Progenitor cell of endocrine pancreas (in vitro differentiated cells): ENCODE measurements at places on chromosomes 7 and 10.

GRCh38 chr10:94402843-94403379 is 570 bp downstream of the TBC1D12 start:
- peak; percentile 43 for DNase-seq

- DNase-seq, result no peak
Measured at GRCh38 chr10:109019001-109019424, 904.3 kb downstream of the XPNPEP1 start.

GRCh38 chr10:27446091-27446918 is 57.8 kb upstream of the RAB18 start:
- no peak for DNase-seq

DNA sequence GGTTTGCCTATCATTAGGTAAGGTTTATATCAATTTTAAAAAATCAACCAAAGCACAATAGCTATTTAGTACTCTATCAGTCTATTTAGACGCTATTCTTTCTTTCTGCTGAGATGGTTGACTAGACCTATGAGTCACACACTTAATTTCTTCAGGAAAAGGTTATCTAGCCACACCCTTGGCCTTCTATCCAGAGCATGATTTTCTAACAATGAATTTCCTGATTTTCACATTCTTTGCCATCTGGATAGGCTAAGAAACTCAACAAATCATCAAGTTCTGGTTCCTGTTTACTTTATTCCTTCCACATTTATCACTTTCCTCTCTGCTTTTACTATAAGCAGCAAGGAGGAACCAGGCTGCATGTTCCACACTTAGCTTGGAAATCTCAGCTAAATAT is 8.1 kb downstream of the PRPS1L1 start:
- no peak for DNase-seq

- no peak for DNase-seq
Measured at GRCh38 chr7:99791021-99791420, 7.0 kb upstream of the CYP3A4 start.

GRCh38 chr10:128367807-128368206 is 241.6 kb upstream of the MKI67 start:
- DNase-seq, result no peak

DNA sequence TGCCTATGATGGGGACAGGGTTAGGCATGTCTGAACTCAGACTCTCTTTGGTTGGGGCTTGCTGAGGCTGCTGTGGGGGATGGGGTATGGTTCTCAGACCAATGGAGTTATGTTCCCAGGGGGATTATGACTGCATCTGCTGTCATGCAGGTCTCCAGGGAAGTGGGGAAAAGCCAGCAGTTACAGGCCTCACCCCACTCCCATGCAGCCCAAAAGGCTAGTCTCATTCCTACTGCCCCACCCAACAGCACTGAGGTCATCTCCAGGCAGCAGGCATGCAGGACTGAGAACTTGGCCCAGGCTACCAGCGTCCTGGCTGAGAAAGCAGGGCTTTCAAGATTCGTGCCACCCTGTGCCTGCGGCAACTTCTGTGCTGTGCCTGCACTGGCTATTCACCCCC is 373.3 kb downstream of the HTR7 start:
- DNase-seq, result no peak

DNA sequence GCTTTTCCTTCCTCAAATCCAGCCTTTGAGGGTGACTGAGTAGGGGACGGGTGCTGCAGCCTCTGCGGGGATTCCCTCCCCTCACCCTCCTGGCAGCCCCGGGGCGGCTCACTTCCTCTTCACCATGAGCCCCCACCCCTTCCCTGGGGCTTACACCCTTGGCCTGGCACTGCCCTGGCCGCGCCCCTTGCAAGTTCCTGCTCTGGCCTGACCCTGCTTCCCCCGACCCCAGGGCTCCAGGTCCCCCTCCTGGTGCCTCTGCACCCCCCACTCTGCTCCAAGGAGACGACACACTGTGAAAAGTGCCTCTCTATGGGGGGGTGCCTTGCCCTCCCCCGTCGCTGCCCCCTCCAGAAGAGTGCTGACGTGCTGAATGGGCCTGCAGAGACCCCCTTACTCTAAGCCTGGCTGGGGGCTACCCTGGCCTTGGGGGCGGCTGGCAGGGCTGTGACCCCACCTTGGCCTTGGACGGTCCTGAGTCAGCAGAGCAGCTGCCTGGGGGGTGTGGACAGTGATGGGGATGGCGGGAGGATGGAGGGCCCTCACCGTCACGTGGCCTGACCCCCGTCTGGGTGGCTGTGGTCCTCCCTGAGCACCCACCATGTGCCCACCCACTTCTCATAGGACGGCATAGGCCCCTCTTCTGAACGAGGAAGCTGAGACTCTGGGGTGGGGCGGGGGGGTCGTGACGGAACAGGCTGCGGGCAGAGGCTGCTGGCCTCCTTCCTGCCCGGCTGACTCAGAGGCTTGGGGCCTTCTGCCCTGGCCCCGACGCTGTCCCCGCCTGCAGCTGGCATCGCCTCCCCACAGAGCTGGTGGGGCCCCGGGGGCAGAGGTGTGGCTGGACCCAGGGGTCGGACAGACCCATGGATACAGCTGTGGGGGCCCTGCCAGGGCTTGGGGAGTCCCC is 9.8 kb downstream of the LFNG start:
- no peak for DNase-seq

- DNase-seq, result no peak
Measured at GRCh38 chr10:70410608-70411007, 6.7 kb downstream of the EIF4EBP2 start.

DNA sequence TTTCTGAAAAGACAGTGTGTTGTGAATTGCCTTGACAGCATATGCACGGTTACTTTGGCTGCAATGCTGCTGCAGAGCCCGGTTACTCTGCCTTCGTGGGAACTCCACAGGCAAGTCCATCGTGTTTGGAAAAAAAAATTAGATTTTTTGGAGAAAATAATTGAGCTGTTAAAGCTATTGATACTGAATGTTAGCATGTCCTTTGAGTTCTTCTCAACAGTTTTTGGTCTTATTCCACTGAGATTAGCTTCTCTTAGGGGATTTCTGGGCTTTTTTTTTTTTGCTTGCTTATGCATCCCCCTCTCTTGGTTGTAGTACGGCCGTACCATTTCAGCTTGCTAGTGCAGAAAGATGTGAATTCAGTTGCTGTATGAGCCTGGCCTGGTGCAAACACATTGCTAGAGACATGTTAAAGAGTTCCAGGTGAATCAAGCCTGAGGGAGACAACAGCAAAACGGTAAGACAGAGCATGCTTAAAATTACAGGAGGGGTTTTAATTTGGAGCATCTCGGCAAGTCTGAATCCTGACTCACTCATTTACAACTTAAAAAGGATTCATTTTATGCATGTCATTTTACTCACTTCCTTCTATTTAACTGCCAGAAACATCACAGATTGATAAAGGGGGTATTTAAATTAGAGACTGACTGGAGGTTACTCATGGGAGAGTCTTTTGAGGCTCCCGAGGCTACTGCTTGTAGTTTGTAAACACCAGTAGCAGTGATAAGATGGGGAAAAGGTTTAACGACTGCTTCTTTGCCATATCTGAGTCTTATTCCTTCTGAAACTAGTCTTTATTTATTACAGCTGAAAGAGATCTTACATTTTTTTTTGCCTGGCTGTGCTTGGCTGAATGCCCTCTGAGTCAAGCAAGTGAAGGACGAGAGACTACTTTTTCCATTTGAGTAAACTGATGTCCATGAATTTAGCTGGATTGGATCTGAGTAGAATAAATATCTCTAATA is 113.7 kb downstream of the CDK14 start:
- DNase-seq, result no peak

- DNase-seq, result no peak
Measured at GRCh38 chr10:102814453-102814871, 22.8 kb downstream of the CYP17A1 start.

DNA sequence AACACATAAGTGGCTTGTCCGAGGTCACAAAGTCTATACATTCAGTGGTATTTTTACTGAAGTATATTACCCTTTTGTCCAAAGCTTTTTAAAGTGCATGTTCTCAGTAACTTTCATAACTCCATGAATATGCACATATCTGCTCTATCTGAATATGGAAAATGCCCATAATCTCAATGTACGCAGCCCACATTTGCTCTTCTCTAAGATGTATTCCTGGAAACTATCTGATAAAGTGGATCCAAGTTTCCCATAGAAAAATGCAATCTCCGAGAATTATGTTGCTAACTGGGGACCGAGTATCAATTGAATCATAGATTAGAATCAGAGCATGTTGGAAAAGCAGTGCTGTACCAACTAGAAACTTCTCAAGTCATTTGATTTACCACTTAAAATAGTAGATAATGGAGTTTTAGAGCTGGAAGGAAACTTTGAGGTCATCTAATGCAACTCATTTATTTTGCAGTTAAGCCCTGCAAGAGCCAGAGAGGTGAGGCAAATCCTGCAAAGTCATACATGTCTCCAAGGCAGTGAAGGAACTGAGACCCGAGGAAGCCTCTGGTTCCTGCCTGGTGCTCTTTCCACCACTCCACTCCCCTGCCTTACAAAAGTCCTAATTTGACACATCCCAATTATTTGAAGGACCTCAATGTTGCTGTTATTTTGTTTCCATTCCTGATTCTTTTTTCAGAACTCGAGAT is 69.4 kb downstream of the CYCS start:
- no peak for DNase-seq

GRCh38 chr10:97923057-97923456 is 73.4 kb downstream of the GOLGA7B start:
- DNase-seq, result no peak

DNA sequence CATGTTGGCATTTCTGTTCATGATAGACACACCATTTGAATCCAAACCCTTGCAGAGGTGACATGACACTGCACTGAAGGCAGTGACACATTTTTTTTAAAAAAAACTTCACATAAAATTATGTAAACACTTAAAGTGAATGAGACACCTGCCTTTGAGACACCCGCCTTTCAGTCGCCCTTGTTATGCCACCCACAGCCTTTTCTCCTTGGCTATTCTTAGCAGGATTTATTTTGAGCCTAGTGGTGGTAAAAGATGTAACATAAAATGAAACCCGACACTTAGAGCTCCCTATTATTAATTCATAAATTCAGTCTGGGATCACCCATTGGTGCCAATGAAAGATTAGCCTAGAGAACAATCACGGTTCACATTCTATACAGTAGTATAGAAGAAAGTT is 161.3 kb downstream of the DYNC1I1 start:
- DNase-seq, result no peak

DNA sequence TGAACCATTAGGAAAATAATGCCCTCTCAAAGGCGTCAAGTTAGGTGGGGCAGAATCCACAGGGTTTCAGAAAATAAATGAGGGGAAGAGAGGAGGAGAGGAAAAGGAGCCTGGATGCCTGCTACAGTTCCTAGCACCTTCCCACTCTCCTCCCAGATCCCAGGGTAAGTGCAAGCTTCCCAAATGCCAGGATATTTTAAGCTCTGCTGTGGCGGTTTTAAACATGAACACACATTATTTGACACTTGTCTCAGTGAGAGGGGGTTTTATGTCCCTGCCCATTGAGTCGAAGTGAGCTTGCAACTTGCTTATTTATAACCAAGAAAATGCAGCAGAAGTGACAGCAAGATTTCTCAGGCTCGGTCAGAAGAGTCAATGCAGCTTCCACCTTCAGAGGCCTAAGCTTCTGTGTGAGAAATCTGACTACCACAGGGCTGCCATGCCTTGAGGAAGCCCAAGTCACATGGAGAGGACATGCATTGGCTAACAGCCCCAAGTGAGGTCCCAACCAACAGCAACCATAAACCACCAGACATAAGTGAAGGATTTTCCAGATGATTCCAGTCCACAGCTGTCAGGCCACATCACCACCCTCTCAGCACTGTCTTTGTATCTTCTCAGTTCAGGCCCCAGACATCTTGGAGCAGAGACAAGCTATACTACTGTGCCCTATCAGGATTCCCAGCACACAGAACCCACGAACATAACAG is 17.9 kb upstream of the BMPER start:
- DNase-seq, result no peak

GRCh38 chr10:2548071-2548470 is 519.3 kb upstream of the PFKP start:
- no peak for DNase-seq

DNA sequence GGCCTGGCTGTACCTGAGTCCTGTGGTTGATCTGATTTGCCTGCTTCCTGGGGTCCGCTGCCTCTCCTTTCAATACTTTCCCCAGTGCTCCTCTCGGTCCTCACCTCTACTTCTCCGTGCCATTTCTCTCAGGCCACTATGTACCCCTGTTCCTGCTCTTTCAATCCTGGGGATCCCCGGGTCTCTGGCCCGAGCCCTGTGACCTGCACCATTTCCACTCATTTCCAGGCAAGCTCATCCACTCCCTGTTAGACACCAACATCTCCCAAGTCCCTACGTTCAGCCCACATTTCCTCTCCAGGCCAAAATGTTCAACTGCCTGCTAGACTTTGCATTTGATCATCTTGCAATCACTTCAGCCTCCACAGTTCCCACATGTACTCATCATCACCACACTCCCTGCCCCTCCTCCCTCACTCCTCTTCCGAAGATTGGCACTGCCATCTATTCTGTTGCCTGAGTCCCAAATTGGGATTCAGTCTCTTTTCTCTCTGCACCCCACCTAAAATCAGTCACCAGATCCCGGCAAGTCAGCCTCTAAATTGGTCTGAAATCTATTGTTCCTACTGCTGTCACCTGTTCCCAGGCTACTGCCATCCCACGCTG is 34.4 kb upstream of the ZMIZ1 start:
- no peak for DNase-seq

- DNase-seq, result no peak
Measured at GRCh38 chr10:28928484-28928883, 251.2 kb downstream of the BAMBI start.

GRCh38 chr7:157046681-157047080 is 36.2 kb upstream of the MNX1 start:
- DNase-seq, result no peak

- DNase-seq, result no peak
Measured at GRCh38 chr10:32095116-32095733, 39.0 kb upstream of the KIF5B start.

DNA sequence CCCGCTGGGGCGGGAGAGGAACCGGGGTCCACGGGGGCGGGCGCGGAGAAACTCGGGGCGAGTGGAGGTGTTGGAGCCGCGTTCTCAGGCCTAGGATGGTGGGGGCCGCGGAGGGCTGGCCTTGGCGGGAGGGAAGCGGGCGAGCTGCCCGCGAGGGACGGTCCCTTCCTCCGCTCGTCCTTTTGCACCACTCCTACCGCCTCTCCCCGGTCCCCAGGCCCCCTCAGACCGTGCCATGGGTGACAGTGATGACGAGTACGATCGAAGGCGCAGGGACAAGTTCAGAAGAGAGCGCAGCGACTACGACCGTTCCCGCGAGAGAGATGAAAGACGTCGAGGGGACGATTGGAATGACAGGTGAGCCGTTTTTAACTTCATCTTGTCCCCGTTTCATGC is 451 bp downstream of the SRRT start:
- no peak for DNase-seq
